T-helper 17 cell (primary cell): ENCODE measurements at places on chromosomes 5 and 9. TPM values are rescaled to one million over a fixed set of nuclear protein-coding genes. Genes with fewer than 3 reads are reported as not detected.

GRCh38 chr9:38192731-38193265 is 123.8 kb upstream of the SHB start:
- no peak for DNase-seq

DNA sequence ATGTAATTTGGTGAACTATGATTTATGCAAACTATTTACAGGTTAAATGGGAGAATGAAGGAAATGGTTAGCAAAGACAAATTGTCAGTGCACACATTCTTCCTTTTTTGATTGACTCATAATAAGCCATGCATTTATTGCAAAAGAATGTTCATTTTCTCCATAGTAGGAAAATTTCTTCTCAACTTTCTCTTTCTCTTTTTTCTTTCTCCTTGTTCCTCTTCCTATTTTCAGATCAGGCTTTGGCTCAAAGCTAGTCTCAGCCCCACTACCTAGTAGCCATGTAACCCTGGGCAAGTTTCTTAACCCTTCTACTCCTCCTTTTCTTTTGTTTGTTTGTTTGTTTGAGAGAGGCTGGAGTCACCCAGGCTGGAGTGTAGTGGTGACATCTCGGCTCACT is 156.6 kb downstream of the PIK3R1 start:
- no peak for DNase-seq

The SLCO6A1 gene
- not detected for total RNA-seq

DNA sequence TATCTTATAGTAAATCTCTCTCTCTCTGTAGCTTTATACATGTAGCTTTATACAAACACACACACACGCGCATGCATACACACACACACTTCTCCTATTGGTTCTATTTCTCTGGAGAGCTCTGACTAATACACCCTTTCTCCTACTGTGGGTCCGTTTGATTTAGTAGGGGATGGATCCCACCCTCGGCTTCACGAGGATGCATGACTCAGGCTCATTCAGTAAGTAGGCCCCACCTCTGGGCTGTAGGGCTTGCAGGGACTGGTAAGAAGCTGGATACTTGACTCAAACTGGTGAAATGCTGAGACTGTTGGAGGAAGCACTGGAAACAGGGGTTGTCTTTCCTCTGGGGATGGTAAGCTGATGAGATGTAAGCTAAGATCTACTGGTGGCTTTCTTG is 98.7 kb downstream of the SLC24A2 start:
- DNase-seq: no peak

The LCN15 gene
- total RNA-seq: not detected

DNA sequence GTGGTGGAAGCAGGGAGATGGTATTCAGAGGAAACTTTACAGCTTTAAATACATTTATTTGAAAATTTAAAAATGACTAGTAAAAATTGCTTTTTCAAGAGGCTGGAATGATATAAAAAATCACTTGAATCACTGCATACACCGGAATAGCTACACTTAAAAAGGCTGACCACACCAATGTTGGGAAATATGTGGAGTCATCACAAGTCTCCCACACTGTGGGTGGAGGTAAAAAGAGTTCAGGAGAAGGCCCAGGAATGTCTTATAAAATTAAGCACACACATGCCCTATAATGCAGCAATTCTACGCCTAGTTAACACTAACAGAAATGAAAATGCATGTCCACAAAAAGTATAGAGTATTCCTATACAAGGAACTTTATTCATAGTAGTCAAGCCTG is 198.1 kb downstream of the ROR2 start:
- no peak for DNase-seq

- no peak for DNase-seq
Observed at GRCh38 chr5:119285070-119285916, 70.5 kb upstream of the TNFAIP8 start.

The ADCY2 gene
- total RNA-seq: not detected

DNA sequence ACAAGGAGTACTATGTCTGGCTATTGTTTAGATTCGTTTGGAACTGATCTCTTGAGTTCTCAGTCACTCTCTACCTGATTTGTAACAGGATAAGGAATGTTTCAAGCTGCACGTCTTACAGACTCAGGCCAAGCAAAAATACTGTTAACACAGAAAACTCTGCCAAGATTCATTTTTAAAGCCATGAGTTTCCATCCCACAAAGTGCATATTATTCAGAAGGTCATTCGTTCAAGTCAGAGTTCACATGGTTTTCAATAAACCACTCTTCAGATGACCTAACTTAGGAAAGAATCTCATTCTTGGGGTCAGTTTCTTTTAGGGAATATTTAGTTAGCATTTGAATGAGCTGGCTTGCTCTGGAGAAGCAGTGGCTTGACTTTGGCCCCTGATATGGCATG is 49.3 kb downstream of the F2R start:
- no peak for DNase-seq

- DNase-seq: no peak
Observed at GRCh38 chr9:127723444-127723843, 7.6 kb downstream of the TTC16 start.

The NMUR2 gene
- total RNA-seq: not detected

DNA sequence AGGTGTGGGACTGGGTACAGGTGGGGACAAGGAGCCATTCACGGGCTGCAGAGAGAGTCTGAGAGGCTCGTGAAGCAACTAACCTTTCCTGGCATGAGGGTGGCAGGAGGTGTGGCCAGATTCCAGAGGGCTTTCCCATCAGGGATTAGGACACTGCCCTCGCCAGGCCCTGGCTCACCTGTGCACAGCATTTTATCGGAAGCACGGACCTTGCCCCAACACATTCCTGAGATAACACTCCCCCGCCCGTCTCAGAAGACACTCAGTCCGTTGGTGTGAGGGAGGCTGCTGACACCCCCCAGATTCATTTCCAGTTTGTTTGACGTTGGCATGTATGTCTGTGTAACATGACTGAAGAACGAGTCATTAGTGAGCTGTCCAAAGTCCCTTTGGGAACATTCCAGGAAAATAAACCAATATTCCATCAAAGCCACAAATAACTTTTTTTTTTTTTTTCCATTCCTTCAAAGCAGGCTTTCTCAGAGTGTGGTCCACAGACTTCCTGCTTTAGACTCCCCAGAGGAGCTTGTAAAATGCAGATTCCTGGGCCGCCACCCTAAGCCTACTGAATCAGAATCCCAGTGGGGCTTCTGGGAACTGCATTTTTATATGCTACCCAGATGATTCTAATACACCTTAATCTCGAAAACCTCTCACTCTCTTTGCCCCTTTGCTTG is 23.4 kb downstream of the WWC1 start:
- DNase-seq: no peak

GRCh38 chr9:5578018-5578697 is 50.7 kb upstream of the RIC1 start:
- DNase-seq: no peak

GRCh38 chr5:78606241-78606640 is 42.3 kb downstream of the LHFPL2 start:
- no peak for DNase-seq

- DNase-seq: no peak
Observed at GRCh38 chr5:15452781-15453180, 47.2 kb upstream of the FBXL7 start.

The IFNB1 gene
- total RNA-seq: not detected

DNA sequence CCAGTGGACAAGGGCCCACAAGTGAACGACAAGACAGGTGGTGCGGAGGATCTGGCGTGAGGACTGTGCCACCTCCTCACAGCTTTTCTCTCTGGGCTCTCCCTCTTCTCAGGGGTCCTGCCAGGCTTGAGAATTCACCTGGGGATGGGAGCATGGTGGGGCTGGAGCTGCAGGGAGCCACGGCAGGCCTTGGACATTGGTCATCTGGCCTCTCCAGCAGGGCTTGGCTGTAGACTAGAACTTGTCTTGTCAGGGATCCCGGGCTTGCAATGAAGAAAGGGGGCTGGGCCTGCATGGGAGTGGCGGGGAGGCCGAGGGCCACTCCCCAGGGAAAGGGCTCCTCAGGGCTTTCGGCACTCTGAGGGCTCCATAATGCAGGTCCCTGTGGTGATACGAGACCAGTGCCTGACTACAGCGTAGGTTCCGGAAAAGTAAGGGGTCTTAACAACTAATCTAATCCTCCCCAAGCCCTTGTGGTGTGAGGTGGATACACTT is 126.7 kb downstream of the MACROH2A1 start:
- DNase-seq: no peak

The INSYN2B gene
- not detected for total RNA-seq

GRCh38 chr5:110832683-110833082 is 93.9 kb downstream of the SLC25A46 start:
- DNase-seq: no peak

DNA sequence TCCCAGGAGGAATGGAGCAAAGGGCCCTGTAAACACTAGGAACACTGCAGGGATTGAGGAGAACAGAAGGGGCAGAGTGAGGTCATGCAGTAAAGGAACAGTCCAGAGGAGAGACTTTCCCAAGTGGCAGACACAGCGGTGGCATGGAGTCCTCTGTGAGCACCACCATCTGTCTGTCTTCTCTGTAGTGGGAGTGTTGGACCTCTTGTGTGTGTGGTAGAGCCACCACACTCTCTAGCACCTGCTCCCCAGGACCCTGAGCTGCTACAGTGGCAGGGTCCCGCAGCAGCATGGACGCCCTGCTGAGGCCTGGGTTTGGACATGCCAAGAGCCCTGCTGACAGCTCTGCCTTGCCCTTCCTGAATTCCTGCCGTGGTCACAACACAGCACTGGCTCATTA is 75.7 kb upstream of the LARP1 start:
- no peak for DNase-seq

The TMC1 gene
- not detected for total RNA-seq

GRCh38 chr5:158482125-158482524 is 617.6 kb downstream of the EBF1 start:
- DNase-seq: no peak

The ESM1 gene
- not detected for total RNA-seq

- DNase-seq: no peak
Observed at GRCh38 chr5:119745976-119746375, 116.6 kb downstream of the FAM170A start.

The TRIM41 gene
- total RNA-seq: 29.6 TPM

The FOXD4L3 gene
- total RNA-seq: not detected

GRCh38 chr9:118364266-118365106 is 660.3 kb downstream of the TLR4 start:
- DNase-seq: no peak
